Progenitor cell of endocrine pancreas (in vitro differentiated cells): ENCODE measurements at places on chromosomes 11 and 22.

GRCh38 chr11:95076416-95076815, 9.7 kb downstream of the SRSF8 start:
- DNase-seq = no peak

GRCh38 chr22:46084376-46084775, 66.0 kb upstream of the PPARA start:
- DNase-seq = no peak

DNA sequence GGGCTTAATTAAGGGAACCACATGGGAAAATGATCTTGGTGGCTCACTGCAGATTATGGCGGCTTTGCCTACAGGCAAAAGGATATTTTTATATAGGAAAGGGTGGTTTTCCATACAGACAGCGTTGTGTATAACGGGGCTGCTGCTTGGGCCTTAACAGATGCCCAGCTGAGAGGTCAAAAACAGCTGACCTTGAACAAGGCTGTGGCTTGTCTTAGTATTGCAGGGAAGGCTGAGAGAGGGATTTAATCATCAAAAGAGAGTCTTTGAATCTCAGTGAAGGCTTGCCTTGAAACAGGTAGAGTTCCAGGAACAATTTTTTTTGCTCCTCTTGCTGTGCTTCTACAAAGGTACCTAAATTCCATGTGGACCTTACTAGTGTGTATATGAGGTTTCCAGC, 301.6 kb upstream of the C11orf87 start:
- DNase-seq = no peak

- DNase-seq = no peak
These were observed 2.1 kb downstream of the DEAF1 start for GRCh38 chr11:692824-693414.

GRCh38 chr22:37546437-37547250, 13.6 kb upstream of the CDC42EP1 start:
- no peak for DNase-seq

DNA sequence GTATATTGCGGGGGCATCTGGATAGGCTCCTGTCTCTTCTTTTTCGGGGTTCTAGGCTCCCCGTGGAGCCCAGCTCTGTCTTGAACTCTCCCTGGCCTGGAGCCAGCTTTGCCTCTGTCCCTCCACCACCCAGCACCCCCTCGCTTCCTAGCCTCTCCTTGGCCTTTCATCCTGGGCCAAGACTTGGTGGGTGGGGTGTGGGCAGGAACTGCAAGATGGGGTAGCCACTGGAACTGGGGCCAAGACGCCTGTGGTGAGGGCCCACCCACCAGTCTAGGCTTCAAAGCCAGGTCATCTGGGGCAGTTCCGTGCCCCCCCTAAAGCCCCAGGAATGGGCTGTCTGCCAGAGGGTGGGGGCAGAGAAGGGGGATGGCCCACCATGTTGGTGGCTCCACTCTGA, 1.7 kb upstream of the CRYBB1 start:
- DNase-seq = no peak

GRCh38 chr22:24205438-24206195, 24.3 kb downstream of the SUSD2 start:
- DNase-seq = no peak
